ENCODE measurements at places on chromosomes 4 and X.

- no peak for DNase-seq
Observed at GRCh38 chr4:136471051-136471450, 1061.2 kb downstream of the PCDH18 start.

GRCh38 chr4:107837317-107837716, 12.6 kb downstream of the SGMS2 start:
- DNase-seq, result no peak

DNA sequence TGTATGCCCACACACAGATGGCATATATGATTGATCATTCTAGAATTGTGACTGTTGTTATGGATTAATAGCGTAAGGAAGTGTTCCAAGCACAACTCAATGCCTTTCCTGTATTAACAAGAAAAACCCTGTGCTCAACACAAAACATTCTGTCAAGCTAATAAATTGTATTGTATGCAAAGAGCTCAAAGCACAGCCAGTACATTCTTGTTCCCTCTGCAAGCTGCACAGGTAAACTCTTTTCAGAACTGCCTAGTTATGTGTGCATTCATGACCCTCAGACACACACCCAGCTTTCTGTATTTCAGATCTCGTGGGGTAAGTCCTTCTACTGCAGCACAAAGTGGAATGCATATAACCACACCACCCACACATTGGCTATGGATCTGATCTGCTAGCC, 34.3 kb upstream of the BANK1 start:
- no peak for DNase-seq

DNA sequence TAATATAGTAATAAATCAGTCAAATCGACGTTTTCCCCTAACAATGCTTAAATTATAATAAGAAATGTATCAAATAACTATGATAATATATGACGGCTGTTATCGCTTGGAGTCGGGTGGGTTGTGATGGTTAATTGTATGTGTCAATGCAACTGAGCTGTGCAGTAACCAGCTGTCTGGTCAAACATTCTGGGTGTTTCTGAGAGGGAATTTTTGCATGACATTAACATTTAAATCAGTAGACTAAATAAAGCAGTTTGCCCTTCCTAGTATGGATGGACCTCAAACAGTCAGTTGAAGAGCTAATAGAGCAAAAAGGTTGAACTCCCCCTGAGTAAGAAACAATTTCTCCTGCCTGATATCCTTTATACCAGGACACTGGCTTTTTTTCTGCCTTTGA, 96.7 kb downstream of the YIPF7 start:
- DNase-seq, result no peak

GRCh38 chr4:41081847-41082246, 132.5 kb downstream of the APBB2 start:
- no peak for DNase-seq

Data from stimulated activated CD8-positive, alpha-beta memory T cell treated with anti-CD3 and anti-CD28 coated beads, Interleukin-15, amount 100 ng/mL, for 24 hours (primary cell).